ENCODE measurements at places on chromosomes 4 and X. TPM values are rescaled to one million over a fixed set of nuclear protein-coding genes. Genes with fewer than 3 reads are reported as not detected.

Gene LARP1B
- 18.5 TPM for total RNA-seq

Gene USP26
- not detected for total RNA-seq

Gene ODAM
- total RNA-seq = not detected

Gene MAGEB4
- not detected for total RNA-seq

Gene STARD8
- total RNA-seq = 7.1 TPM

Gene RAB9B
- total RNA-seq = 22.8 TPM

Gene CTAG1B
- not detected for total RNA-seq

Gene SLC9B1
- total RNA-seq = 1.1 TPM

Gene NOX1
- total RNA-seq = not detected

Gene TSPAN6
- 6.8 TPM for total RNA-seq

Gene ADGRG4
- not detected for total RNA-seq

Gene RHOXF2B
- not detected for total RNA-seq

Gene DUX4
- total RNA-seq = not detected

Gene FAM149A
- total RNA-seq = 9.4 TPM

Gene CSAG1
- not detected for total RNA-seq

Gene CTBP1
- total RNA-seq = 131 TPM

Gene RASGEF1B
- 2.6 TPM for total RNA-seq

Gene C4orf51
- total RNA-seq = not detected

Gene KIT
- total RNA-seq = 0.44 TPM

Gene EGFL6
- not detected for total RNA-seq

Gene TMPRSS11F
- total RNA-seq = not detected

Gene PRICKLE3
- total RNA-seq = 10.0 TPM

Gene SMR3B
- total RNA-seq = not detected

Gene CLDN34
- not detected for total RNA-seq

Gene FGD1
- 5.5 TPM for total RNA-seq

Gene OTUD6A
- not detected for total RNA-seq

Gene SLC4A4
- total RNA-seq = 28.8 TPM

Gene HSPA4L
- total RNA-seq = 19.6 TPM

Gene SHOX
- total RNA-seq = not detected

Gene ARHGAP4
- 7.9 TPM for total RNA-seq

Gene BEX2
- 0.61 TPM for total RNA-seq

Gene RTL3
- 0.23 TPM for total RNA-seq

Gene ATP1B4
- 6.5 TPM for total RNA-seq

Gene POF1B
- 5.7 TPM for total RNA-seq

Gene TAF7L
- not detected for total RNA-seq

Gene ZNF157
- 0.16 TPM for total RNA-seq

Gene LAS1L
- 10.4 TPM for total RNA-seq

Gene TLL1
- total RNA-seq = 1.2 TPM

Data from heart left ventricle (tissue), 16 donors.